ENCODE measurements at places on chromosomes 11 and 22.

DNA sequence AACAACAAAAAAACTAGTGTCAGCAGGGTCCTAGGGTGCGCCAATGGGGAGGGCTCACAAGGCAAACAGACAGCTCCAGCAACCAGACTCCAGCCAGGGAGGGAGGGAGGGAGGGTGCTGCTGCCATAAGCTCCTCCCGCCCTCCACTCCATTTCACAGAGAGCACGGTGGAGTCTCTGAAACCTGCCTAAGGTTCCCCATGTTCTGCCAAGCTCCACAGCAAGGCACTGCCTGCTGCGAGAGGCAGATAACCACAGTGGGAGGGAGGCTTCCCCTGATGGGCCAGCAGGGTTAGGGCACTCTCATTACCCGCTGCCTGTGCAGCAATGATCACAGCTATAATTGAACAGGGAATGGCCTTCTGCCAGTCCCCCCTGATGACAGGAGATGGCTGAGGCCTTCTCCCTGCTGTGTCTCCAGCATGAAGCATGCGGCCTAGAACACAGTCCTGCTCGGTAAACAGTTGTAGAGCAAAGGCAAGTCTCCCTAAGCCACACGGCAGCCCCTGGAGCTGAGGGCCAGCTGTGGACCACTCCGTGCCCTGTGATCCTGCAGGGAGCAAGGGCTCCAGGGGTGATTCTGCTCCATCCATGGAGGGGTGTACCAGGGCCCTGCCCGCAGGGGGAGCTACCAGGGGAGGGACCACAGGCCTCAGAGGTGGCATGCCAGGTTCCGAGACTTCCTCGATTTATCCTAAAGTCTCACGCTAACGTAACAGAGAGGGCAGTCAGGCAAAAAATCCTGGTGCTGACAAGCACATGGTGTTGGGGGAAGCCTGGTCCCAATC is 42.9 kb downstream of the PC start:
- no peak for DNase-seq

GRCh38 chr11:10498022-10498400 is 42.9 kb downstream of the AMPD3 start:
- no peak for DNase-seq

GRCh38 chr11:46918788-46919513 is 601 bp upstream of the LRP4 start:
- DNase-seq = no peak

- DNase-seq = no peak
Observed at GRCh38 chr11:123483058-123483457, 53.0 kb downstream of the GRAMD1B start.

DNA sequence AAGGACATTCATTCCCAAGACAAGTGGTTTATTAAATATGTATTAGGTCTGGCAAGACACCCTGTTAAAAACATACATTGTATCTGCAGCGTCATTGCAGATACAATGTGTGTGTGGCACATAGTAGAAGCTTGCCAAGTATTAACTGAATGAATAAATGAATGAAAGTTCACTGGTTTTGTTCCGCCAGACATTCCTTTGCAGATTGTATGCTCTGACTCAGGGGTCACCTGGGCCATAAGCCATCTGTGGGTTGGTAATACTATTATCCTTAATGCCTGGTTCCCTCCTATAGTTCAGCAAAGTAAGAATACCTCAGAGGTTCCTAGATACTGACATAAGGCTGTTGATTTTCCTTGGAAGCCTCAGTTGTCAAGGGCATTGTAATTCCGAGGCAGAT is 377.3 kb upstream of the CCDC90B start:
- DNase-seq = no peak

DNA sequence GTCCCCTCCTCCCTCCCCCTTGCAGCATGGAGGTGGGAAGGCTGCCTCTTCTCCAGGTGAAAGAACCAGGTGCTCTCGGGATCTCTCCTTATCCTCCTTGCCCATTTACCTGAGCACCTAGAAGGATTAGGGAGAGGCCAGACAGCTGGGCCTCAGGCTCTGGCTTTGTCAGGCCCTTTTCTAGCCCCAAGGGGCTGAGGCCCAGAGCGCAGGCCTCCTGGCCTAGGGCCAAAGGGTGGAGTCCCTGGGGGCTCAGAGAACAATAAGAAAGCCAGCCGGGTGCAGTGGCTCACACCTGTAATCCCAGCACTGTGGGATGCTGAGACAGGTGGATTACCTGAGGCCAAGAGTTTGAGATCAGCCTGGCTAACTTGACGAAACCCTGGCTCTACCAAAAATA is 5.4 kb upstream of the TTLL1 start:
- no peak for DNase-seq

GRCh38 chr11:110349138-110349996 is 53.0 kb upstream of the RDX start:
- no peak for DNase-seq

DNA sequence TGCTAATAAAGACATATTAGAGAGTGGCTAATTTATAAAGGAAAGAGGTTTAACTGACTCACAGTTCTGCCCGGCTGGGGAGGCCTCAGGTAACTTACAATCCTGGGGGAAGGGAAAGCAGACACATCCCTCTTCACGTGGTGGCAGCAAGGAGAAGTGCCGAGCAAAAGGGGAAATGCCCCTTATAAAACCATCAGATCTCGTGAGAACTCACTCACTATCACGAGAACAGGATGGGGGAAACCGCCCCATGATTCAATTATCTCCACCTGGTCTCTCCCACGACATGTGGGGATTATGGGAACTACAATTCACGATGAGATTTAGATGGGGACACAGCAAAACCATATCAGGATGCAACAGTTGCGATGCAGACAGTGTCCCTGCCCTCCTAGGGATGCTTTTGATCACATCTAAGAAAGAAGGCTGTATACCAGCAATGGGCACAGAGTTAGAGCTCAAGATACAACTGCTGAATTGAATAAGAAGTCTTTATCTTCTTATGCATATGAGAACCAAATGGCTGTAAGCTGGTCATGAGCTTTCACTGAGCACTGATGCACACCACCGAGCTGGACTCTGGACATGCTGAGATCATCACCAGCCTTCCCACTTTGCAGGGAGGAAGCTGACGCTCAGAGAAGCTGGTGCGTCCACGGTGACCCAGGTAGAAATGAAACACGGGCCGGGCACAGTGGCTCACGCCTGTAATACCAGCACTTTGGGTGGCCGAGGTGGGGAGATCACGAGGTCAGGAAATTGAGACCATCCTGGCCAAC is 255.2 kb downstream of the MN1 start:
- DNase-seq = no peak

DNA sequence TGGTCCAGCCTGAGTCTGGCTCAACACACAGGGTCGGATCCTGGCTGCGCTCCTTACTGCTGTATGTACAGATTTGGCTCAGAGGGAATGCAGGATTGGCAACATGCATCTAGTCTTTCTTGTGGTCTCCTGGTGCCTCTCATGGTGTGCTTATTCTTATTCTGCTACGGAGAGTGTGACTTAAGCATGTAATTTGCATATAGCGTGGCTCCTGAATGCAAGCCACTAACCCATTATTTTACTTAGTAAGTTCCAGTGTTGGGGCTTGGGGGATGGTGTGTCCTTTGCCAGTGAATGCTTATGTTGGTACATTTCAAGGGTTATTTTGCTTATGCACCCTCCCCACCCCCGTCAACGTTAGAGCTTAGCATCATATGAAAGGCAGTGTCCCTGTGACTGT is 51.2 kb downstream of the PTPRJ start:
- no peak for DNase-seq

DNA sequence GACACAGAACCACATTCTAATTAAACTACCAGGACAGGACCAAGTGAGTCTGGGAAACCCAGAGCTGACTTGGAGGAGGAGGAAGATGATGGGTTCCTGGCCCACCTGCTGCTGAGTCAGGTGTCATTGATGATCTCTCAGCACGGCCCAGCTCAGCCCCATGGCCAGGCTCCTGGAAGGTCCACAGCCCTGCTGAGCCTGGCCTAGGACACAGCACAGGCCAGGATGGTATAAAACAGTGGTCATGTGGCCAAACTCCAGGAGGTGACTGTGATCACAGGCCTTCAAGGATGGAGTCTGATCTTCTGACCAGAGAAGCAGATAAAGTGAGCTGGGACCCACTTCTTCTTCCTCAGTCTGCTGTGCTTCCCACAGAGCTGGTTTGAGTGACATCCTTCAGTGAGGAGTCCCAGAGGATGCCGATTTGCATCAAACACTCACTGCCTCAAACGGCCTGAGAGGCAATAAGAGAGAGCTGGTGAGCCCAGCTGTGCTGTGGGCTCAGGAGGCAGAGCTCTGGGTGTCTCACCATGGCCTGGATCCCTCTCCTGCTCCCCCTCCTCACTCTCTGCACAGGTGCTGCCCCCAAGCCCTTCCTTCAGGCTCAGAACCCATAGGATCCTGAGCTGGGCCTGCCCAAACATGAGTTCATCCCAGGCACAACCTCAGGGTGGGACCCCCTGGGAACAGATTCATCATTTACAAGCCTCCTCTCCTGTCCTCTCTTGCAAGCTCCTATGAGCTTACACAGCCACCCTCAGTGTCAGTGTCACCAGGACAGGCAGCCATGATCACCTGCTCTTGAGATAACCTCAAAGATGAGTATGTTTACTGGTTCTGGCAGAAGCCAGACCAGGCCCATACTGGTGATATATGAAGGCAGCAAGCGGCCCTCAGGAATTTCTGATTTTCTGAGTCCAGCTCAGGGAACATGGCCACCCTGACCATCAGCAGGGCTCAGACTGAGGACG is 37.7 kb upstream of the IGLL5 start:
- DNase-seq = no peak

- no peak for DNase-seq
Observed at GRCh38 chr11:65869643-65870306, 2.8 kb downstream of the EFEMP2 start.

DNA sequence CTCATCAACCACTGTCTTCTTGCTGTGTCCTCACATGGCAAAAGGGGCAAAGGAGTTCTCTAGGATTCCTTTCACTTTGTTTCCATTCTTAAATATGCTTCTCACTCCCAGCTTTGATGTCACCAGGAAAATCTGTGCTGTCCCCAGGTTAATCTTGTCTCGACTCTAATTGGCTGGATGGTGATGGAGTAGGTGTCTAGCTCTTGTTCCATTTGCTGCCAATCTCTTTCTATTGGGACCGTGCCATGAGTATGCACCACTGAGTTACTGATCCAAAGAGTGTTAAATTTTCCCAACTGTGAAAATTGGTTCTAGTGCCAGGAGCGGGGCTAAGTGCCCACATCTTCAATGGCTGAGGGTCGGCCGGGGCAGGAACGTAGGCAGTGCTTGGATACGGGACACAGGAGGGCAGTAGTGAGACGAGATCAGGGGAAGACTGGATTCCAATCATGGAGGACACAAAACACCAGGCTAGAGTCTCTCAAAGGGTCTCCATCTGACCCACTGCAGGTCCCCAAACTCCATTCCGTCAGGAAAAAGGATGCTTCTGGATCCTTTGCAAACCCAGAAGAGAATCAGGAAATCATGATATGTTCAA is 47.7 kb upstream of the CSNK2A3 start:
- DNase-seq = peak; percentile 70

- peak; percentile 74 for DNase-seq
Observed at GRCh38 chr11:69817265-69818230, 1.7 kb downstream of the FGF3 start.

DNA sequence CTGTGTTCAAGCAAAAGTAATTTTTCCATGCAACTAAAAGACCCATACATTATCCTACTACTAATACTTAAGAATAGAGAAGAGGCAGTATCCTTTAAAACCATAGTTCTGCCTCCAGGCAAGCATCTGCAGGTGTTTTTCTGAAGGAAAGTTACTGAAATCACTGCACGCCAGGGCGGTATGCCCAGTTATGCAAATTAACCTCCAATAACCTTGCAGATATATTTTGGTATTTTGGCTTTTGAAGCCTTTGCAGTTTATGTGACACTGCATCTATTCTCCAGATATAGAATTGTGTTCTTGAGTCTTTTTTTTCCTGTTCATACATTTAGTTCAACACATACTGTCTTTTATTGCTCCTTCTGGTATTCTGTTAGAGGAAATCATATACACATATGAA is 346.2 kb upstream of the PDGFD start:
- DNase-seq = no peak

- no peak for DNase-seq
Observed at GRCh38 chr11:10473371-10473770, 18.3 kb downstream of the AMPD3 start.

- no peak for DNase-seq
Observed at GRCh38 chr11:20616920-20617319, 17.5 kb downstream of the SLC6A5 start.

GRCh38 chr22:42957958-42958357 is 57.0 kb downstream of the PACSIN2 start:
- DNase-seq = no peak

DNA sequence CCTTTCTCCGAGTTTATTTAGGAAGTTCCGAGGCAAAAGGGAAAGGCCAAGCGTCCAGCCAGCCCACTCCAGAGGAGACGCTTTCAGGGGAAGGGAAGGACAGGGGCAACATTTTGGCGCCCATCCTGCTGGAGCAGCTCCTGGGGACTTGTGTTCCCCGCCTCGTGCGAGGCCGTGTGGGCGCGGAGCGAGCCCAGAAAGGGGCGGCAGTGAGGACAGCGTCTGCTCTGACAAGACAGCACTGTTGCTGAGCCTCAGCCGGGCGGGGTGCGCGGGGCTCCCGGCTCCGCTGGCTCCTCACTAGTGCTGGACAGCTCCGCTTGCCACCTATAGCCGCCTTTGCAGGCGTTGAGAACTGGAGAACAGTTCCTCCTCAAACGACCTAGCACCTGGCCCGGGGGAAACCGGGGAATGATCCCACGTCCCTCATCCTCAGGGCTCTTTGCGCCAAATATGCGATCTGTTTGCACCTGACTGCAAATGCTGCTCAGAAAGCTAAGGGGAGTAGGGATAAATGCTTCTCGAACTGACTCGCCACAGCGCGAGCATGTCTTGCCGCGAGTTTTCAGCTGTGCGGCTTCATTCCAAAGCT is 722 bp upstream of the GUCY1A2 start:
- peak; percentile 83 for DNase-seq

DNA sequence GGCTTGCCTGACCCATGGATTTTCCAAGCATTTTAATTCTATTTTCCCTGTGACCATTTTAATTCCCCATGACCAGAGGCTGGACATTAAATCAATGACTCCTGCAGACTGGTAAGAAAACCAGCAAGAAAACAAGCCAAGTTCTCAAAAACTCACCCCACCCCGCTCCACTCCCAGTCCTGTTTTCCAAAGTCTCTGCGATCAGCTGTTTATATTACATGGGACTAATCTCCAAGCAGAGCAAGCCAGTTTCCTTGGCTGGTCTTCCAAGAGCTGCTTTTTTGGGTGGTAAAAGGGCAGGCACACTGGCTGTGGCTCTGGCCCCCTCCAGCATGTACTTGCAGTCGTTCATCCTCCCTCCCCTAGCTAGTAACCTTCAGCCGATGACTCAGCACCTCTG is 97.9 kb downstream of the RRAS2 start:
- DNase-seq = peak; percentile 39

- DNase-seq = no peak
Observed at GRCh38 chr11:84384731-84385130, 1098.6 kb upstream of the CCDC90B start.

GRCh38 chr11:99162819-99163218 is 142.1 kb downstream of the CNTN5 start:
- no peak for DNase-seq

DNA sequence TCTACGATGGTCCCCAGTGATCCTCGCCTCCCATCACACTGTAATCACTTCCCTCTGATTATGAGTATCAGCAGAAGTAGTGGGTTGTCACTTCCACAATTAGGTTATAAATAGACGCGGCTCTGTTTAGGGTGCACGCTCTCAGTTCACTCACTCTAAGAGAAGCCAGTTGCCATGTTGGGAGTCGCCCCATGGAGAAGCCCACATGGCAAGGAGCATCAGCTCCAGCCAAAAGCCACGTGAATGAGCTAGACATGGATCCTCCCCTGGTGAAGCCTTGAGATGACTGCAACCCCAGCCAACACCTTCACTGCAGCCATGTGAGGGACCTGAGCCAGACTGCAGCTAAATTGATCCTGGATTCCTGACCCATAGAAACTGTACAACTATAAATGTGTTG is 26.4 kb upstream of the MYOD1 start:
- DNase-seq = no peak
